Dermis lymphatic vessel endothelial cell (primary cell): ENCODE measurements at places on chromosomes 5 and 9. TPM values are rescaled to one million over a fixed set of nuclear protein-coding genes. Genes with fewer than 3 reads are reported as not detected.

Gene CCDC180
- 1.5 and 2.2 TPM in 2 replicates for total RNA-seq

Gene CD14
- 1.3 and 1.6 TPM in 2 replicates for total RNA-seq

Gene GPR150
- total RNA-seq, result under 0.01 TPM in 2 replicates

Gene FNIP1
- 38.5 and 41.4 TPM in 2 replicates for total RNA-seq

Gene ENTREP1
- 7.6 and 8.0 TPM in 2 replicates for total RNA-seq

Gene B4GALT1
- 14.9 and 15.8 TPM in 2 replicates for total RNA-seq

Gene NR4A3
- total RNA-seq, result 0.09 and 0.76 TPM in 2 replicates

Gene CCNO
- not detected in 2 replicates for total RNA-seq

Gene SOHLH1
- total RNA-seq, result not detected in 2 replicates

Gene ECSCR
- 372 and 475 TPM in 2 replicates for total RNA-seq

Gene SLC23A1
- not detected in 2 replicates for total RNA-seq

Gene TRPM6
- 0.09 and 0.33 TPM in 2 replicates for total RNA-seq

Gene PPP1R26
- 9.1 and 10.0 TPM in 2 replicates for total RNA-seq

Gene RNF224
- total RNA-seq, result not detected in 2 replicates

Gene TMC1
- total RNA-seq, result 0.22 and 0.34 TPM in 2 replicates

Gene FBP2
- not detected in 2 replicates for total RNA-seq

Gene TPPP
- total RNA-seq, result 0.09 and 0.11 TPM in 2 replicates

Gene TLX3
- not detected in 2 replicates for total RNA-seq

Gene SPATA31A3
- not detected in 2 replicates for total RNA-seq

Gene MTRR
- total RNA-seq, result 13.2 and 18.7 TPM in 2 replicates

Gene PRR16
- under 0.01 and 0.11 TPM in 2 replicates for total RNA-seq

Gene PCDHB4
- total RNA-seq, result 0.09 and 0.22 TPM in 2 replicates

Gene SLCO6A1
- total RNA-seq, result not detected in 2 replicates

Gene GMCL2
- total RNA-seq, result not detected in 2 replicates

Gene PTGES2
- total RNA-seq, result 50.5 and 60.2 TPM in 2 replicates

Gene LCN12
- total RNA-seq, result 0.11 TPM in 1 of 2 replicates, not detected in the other

Gene PCA3
- 0.11 and 0.17 TPM in 2 replicates for total RNA-seq

Gene LCN6
- total RNA-seq, result not detected in 2 replicates

Gene PCDHA1
- under 0.01 and 0.09 TPM in 2 replicates for total RNA-seq

Gene KCNV2
- not detected in 2 replicates for total RNA-seq
